ENCODE measurements at places on chromosomes 12 and 14. TPM values are rescaled to one million over a fixed set of nuclear protein-coding genes. Genes with fewer than 3 reads are reported as not detected.
A peak's percentile ranks its signal among the peaks of the same experiment; 100 is the strongest.

KRT86 gene
- not detected for total RNA-seq

DNA sequence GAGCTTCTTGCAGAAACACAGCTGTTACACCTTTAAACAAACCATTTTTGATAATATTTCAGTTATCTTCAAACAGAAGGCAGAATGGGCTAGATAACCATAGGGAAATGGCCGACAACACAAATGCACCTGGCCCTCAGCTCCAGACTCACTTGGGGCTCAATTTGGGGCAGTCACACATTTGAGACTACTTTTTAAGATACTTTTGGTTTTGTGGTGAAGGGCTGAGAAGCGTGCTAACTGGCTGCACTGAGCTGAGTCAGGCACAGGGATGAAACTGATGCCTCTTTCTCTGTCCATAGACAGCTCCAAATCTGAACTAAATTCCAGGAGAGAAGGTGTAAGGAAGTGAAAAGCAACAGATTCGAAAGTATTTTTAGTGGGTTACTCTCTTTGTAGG is 18.5 kb upstream of the GRIP1 start:
- no peak for DNase-seq

GRCh38 chr14:23123419-23123818 is 4.4 kb upstream of the CEBPE start:
- DNase-seq: peak; percentile 76

- no peak for DNase-seq
Measured at GRCh38 chr12:77116277-77116676, 50.9 kb upstream of the E2F7 start.

- no peak for DNase-seq
Measured at GRCh38 chr14:73264885-73265720, 27.8 kb downstream of the PAPLN start.

CLEC4D gene
- not detected for total RNA-seq

- DNase-seq: no peak
Measured at GRCh38 chr12:94169495-94169894, 21.1 kb downstream of the PLXNC1 start.

DNA sequence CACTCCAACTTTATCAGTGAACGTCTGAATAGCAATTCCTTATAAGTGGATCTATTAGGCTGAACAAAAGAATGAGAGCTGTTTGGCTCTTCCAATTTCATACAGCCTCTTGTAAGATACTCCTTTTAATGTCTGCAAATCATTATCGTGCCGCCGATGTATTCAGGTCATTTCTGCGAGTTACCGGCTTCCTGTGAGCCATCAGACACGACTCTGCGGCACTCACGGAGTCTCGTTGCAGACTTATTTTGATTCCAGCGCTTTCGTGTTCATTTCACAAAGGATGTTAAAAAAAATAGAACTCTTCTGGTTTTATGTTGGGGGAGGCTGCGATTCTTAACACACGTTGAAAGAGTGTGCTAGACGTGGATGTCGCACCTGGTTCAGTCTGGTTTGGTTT is 106.6 kb downstream of the GLT1D1 start:
- no peak for DNase-seq

GRCh38 chr12:26226629-26227360 is 31.4 kb downstream of the SSPN start:
- peak; percentile 73 for DNase-seq

DNA sequence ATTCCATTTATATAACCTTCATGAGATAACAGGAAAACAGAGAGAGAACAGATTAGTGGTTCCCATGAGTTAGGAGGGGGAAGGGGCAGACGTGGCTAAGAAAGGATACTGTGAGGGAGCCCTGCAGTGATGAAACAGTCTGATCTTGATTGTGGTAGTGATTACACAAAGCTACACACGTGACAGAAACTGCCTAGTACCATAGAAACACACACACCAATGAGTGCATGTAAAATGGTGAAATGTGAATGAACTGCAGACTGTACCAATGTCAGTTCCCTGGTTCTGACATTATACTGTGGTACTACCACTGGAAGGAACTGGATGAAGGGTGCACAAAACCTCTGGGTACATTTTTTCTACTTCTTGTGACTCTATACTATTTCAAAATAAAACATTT is 36.9 kb downstream of the NRDE2 start:
- no peak for DNase-seq

Measured in sigmoid colon (tissue), 7 donors.